ENCODE measurements at places on chromosomes 4 and X.

DNA sequence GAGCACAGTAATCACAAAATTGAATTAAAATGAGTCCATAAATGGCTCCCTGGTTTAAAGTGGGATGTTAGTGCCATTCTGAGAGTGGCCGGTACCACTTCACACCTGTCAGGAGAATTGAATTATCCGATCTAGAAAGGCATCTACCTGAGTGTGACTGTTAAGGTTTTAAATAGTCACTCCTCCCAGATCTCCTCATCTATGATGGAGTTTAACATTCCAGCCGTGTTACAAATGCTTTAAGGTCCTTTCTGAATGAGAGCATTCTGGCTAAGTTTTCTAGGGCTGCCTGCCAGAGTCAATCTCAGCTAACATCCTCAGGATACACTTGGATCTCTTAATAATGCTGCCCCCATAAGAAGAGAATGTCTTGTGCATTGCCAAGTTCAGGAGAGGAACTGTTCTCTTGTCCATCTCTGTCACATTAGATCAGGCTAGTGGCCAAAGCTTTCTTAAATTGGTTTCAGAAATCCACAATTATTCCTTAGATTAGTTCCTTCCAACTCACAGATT is 231.1 kb downstream of the SLC39A8 start:
- DNase-seq: no peak

- no peak for DNase-seq
Observed at GRCh38 chrX:19677121-19677520, 161.8 kb upstream of the MAP3K15 start.

DNA sequence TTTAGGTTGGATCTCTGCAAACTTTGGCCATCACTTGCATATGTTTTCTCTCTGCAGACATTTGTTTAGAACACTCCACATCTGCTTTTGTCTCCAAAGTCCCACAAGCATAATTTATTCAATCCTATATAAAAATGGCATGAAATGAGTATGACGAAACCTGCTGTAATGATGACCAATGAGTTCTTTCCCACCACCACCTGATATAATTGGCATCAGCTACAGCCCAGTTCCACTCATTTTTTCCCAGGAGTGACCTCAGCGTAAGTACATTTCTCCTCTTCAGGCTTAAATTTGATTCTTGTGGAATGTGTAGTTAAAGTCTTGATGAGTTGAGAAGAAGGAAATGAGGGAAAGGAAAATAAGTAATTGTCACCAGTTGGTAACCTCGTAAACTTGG is 205.1 kb downstream of the AWAT2 start:
- no peak for DNase-seq

GRCh38 chr4:142112451-142112850 is 476.1 kb downstream of the IL15 start:
- no peak for DNase-seq

- DNase-seq: no peak
Observed at GRCh38 chr4:13859423-13859822, 231.9 kb upstream of the BOD1L1 start.
